ENCODE measurements at places on chromosomes 4 and X.
A peak's percentile ranks its signal among the peaks of the same experiment; 100 is the strongest.

GRCh38 chrX:106999002-106999975 lies 723 bp downstream of the MORC4 start:
- H3K4me3 ChIP-seq = peak overlapping the region; percentile 82
- H3K27me3 ChIP-seq = no peaks in the 10 kb centered on the region
- no peaks in the 10 kb centered on the region for H3K36me3 ChIP-seq
- no peak overlapping the region for H3K27ac ChIP-seq
- H3K4me1 ChIP-seq = no peaks in the 10 kb centered on the region

DNA sequence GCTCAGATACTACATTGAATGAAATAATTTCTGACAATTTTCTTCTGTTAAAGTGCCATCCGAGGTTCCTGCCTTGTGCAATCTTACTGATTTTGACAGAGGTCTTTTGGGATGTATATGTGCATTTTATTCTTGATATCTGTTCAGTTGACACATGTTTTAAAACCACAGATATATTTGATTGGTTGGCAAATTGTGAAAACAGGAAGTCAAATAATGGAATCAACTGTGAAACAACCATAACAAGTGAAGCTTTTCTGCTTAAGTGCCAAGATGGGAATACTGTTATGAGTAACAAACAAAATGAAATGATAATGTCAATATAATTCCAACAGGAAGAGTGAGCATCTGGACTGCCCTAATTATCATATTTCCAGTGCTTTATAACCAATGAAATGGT lies 84.9 kb upstream of the TET2 start:
- DNase-seq = no peak
- H3K36me3 ChIP-seq = no peaks in the 10 kb centered on the region
- no peaks in the 10 kb centered on the region for H3K27me3 ChIP-seq
- no peak overlapping the region for H3K27ac ChIP-seq

- H3K27me3 ChIP-seq = no peaks in the 10 kb centered on the region
- H3K27ac ChIP-seq = no peak overlapping the region
- DNase-seq = no peak
- peaks cover 3% of the 10 kb centered on the region for H3K4me1 ChIP-seq
- no peaks in the 10 kb centered on the region for H3K36me3 ChIP-seq
Measured at GRCh38 chr4:92455329-92455839, 151.6 kb downstream of the GRID2 start.

GRCh38 chrX:9164533-9165426 lies 130.9 kb upstream of the FAM9B start:
- no peaks in the 10 kb centered on the region for H3K4me1 ChIP-seq
- no peak overlapping the region for H3K27ac ChIP-seq
- no peaks in the 10 kb centered on the region for H3K27me3 ChIP-seq
- DNase-seq = no peak
